ENCODE measurements at places on chromosomes 11 and 22.

GRCh38 chr22:36931446-36931845, 18.0 kb downstream of the CSF2RB start:
- DNase-seq = no peak

- DNase-seq = no peak
These were observed 123.2 kb downstream of the FEZ1 start for GRCh38 chr11:125372911-125373310.

- peak; percentile 24 for DNase-seq
These were observed 712 bp upstream of the SLC2A11 start for GRCh38 chr22:23856721-23857605.

DNA sequence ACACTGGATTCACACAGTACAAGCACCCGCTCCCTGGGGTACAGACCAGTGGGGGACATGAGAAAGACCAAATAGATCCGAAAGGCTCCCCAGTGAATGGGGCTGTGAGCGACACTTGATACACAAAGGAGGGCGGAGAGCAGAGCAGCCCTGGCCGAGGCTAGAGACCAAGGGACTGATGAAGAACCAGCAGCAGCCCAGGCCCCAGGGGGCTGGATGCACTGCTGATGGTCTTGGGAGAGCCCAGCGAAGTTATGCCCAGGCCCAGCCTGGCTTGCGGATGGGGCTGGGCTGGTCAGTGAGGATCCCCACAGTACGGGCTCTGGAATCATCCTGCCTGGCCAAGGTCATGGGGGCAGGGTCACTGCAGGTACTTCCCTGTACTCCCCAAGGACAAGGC, 23.2 kb downstream of the ARHGAP1 start:
- no peak for DNase-seq

GRCh38 chr11:68956547-68957254, 24.1 kb downstream of the MRGPRD start:
- DNase-seq = no peak

- DNase-seq = no peak
These were observed 387.0 kb upstream of the DDI1 start for GRCh38 chr11:103649401-103649895.

DNA sequence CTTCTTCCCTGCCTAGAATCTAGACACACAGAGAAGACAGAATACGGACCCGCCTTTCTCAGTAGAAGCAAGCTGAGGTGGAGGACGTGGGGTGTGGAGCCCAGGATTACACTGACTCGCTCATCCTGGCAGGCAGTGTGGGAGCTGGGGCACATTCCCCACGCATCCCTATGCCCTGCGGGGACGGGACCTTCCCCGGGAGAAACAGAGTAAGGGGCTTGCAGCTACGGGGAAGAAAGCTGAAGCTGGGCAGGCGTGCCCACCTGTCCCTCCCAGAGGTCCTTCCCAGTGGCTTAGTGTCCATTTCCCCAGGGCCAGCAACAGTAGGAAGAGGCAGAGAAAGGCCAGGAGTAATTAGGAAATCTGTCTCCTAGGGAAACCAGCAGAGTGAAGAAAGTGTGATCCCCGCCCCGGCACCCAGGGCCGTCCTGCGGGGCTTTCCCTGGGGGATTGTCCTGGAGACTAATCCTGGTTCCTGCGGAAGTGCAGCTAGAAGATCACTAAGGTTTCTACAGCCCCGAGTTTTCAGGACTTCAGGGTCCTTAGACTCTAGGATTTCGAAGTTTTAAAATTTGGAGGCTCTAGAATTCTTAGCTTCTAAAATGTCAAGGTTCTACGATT, 7.8 kb downstream of the DNAJB13 start:
- no peak for DNase-seq

Measured in astrocyte of the spinal cord (primary cell).